ENCODE measurements at places on chromosomes 6 and 20. TPM values are rescaled to one million over a fixed set of nuclear protein-coding genes. Genes with fewer than 3 reads are reported as not detected.

GRCh38 chr20:46063652-46064054 lies 26.1 kb downstream of the NCOA5 start:
- DNase-seq = no peak

KIAA1755 gene
- total RNA-seq = 1.2 TPM

MYCT1 gene
- total RNA-seq = not detected

HLA-DQB1 gene
- total RNA-seq = not detected

- DNase-seq = no peak
Observed at GRCh38 chr20:57001126-57001767, 265.2 kb downstream of the BMP7 start.

LHFPL5 gene
- total RNA-seq = not detected

- no peak for DNase-seq
Observed at GRCh38 chr6:12555267-12555666, 161.3 kb upstream of the PHACTR1 start.

GRCh38 chr20:31790401-31790800 lies 28.8 kb upstream of the MYLK2 start:
- DNase-seq = no peak

DNA sequence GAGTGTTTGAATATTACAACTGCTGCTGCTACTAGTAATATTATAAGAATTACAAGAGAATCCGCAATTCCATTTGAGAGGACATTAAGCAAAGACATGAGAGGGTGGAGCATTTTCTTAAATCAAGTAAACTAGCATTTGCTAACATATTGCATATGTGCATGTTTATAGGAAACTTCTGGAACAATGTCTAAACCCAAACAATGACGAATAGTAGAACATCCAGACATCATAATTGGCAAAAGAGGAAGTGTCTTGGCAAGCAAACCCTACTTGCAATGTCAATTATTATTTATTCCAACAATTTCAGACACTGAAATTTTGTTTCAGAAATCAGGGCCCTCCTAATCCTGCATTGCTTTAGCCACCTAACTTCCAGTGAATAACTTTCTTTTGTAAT lies 1155.3 kb upstream of the GJE1 start:
- no peak for DNase-seq

C6orf58 gene
- not detected for total RNA-seq

DNA sequence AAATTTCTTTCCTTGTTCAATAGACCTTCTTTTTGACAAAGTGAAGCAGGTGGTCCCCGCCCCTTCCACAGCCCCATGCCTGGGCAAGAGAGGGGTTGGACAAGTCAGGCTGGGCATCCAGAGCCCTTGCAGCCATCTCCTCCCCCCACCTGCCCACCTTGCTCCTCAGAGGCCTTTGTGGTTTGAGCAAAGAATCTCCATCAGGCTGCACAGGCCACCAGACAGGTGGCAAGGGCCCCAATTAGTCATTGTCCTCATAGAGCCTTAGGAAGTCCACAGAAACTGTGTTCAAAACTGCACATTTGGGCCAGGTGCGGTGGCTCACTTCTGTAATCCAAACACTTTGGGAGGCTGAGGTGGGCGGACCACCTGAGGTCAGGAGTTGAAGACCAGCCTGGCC lies 1.5 kb upstream of the MAPK13 start:
- no peak for DNase-seq

FNDC11 gene
- total RNA-seq = not detected

DNA sequence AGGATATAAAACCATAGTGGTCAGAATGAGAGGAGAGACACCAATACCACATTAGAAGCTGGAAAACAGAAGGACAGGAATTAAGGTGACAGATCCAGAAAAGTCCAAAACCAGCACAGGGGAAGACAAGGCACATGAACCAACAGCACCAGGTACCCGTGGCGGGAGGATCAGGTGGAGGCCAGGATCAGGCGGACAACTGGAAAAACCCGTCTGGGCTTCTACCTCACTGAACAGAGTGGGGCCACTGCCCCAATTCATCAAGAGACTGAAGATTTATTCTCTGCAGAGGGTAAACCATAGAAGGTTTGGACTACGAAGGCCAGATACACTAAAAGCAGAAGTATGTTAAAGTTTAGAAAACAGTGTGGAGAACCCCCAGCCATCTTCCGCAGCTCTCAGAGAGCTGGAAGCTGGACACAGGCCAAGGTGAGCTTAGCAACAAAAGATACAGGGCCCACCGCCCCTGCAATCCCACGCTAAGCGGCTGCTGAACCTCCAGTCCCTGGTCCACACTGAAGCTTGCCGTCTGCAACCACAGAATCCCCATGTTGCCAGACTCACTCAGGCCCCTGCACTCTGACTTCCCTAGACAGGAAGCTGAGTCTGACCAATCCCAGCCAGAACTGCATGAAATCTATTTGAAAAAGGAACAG lies 29.9 kb downstream of the ABHD12 start:
- peak; percentile 7 for DNase-seq

DNA sequence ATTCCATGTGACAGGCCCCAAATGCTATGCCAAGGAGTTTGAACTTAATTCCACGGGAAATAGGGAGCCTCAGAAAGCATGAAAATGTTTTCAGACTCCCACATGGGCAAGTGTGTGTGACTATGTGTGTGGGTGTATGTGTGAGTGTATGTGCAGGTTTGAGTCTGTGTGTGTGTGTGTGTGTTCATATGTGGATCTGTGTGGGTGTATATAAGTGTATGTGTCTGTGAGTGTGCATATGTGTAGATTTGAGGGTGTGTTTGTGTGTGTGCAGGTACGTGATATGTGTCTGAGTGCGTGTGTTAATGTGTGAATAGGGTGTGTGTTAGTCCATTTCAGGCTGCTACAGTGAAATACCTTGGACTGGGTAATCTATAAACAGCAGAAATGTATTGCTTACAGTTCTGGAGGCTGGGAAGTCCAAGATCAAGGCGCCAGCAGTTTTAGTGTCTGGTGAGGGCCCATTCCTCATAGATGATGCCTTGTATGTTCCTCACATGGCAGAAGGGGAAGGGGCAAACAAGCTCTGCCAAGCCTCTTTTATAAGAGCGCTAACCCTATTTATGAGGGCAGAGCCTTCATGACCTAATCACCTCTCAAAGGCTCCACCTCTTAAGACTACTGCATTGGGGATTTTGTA lies 181.1 kb upstream of the TAB2 start:
- no peak for DNase-seq

GRCh38 chr6:91497770-91498169 lies 910.9 kb upstream of the MAP3K7 start:
- no peak for DNase-seq

Measured in MG63 (cell line).